ENCODE measurements at places on chromosomes 5 and 9.

DNA sequence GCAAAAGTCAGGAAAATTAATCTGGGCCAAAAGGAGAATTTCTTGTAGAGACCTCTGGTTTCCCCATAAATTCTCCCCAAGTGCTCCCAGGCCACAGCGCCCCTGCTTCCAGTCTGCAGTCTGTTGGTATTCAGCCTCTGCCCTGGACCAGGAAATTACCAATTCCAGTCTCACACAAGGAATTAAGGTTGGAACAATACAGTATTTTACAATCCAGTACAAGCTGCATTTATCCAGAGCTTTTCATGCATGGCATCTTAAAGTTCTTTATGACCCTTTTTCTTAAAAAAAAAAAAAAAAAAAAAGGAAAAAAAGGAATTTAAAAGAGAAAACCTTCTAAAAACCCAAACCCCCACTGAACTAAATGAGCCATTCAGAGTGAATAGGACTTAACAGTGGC is 139.6 kb upstream of the RANBP3L start:
- DNase-seq: no peak

DNA sequence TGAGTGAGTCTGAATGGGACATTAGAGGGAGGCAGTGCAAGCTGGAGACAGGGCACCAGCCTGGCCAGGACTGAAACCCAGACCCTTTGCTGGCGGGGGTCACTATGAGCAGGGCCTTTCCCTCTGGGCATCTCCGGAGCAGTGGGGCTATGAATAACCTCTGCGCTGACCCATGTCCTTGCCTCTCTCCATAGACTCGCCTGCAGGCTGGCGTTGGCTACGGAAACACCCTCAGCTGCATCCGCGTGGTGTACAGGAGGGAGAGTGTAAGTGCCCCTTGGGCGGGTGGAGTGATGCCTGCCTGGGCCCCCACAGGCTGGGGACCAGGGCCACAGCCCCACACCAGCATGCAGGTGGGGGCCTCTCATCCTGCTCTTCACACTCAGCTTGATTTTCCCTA is 15.8 kb downstream of the SLC25A48 start:
- DNase-seq: no peak

GRCh38 chr5:107602896-107603295 is 67.8 kb downstream of the EFNA5 start:
- no peak for DNase-seq

- no peak for DNase-seq
Observed at GRCh38 chr5:22242532-22242931, 610.6 kb downstream of the CDH12 start.

DNA sequence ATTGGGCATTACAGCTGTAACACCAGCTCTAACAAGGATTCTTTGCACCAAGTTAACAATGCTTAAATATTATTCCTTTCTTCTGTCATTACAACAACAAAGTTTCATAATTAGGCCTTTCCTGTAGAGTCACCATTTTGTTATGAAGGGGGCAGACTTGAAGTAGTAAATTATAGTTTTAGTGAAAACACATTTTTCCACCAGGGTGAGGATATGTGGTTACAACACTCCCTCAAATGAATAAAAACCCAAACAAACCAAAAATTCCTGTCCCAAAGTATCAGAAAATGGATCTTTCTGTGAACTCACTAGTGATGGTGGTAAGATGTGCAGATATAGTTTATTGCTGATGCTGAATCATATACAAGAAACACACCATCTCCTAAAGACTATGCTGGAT is 250.5 kb upstream of the TUT7 start:
- no peak for DNase-seq

DNA sequence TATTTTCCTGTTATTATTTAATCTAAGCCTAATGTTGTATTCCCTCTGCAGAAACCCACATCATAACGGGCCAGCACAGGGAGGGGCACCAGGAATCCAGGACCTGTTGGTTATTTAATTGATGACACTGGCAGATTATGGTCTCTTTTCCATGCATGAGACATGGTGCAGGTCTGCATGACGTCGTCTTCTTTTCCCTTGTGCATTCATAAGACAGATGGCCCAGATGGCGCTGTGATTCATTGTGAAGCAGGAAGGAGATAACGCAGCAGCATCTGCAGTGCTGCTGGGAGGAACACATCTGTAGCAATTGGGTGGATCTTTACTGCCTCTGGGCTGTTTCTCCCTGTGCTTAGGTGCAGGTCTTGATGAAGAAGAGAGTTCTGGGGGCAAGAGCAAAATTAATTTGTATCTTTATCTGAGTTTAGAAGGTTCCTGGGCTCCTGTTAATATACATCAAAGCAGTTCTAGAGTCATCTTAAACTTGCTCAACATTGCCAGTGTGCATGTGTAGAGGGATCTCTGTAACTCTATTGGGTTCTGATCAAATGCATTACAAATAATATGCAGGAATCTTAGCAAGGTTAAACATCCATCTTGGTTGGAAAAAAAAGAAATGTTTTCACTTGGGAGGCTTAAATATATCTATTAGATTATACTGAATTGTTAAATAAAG is 176.1 kb downstream of the PCSK1 start:
- peak; percentile 66 for DNase-seq

DNA sequence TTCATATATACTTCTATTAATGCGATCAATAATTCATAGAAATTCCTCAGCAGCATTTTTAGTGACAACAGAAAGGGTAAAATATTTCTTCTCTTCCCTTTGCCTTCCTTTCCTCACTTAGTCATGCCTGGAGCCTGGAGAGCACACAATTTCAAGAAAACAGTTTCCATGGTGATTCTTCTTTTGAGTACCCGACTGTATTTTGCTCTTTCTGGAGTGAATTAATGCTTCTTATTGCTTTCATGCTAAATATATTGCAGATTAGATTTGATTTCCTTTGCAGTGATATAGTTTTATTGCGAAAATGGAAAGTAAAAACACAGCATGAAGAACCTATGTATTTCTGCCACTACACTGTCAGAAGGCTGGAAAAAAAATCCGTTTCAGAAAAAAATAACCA is 153.5 kb downstream of the PPP2R2B start:
- no peak for DNase-seq

DNA sequence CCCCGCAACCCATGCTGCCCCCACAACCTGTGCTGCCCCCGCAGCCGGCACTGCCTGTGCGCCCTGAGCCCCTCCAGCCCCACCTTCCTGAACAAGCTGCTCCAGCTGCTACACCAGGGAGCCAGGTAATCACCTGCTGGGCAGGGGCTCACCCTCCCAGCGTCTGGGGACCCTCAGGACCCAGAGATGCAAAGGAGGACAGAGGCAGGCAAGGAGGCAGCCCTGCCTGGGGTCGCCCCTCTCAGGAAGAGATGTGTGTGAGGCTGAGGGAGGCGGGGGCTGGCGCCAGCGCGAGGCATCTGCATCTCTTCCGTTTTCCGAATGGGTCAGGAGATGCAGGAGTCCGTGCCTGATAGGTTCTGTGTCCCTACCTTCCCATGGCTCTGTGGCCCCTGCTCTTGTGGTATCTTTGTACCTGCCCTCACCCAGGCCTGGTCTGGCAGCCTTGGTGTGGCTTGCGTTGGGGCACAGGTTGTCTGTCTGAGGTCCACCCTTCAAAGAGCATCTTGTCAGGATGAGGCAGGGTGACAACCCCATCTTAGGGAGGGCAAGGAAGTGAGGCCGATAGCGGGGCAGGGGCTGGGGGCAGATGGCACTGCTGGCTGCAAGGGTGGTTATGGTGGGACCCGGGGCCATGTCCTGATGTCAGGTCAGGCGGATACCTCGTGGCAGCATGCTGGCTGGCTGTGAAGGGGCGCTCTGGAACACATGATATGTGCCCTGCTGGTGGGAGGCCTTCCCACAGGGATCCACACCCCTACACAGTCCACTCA is 75.7 kb downstream of the WNK2 start:
- no peak for DNase-seq

DNA sequence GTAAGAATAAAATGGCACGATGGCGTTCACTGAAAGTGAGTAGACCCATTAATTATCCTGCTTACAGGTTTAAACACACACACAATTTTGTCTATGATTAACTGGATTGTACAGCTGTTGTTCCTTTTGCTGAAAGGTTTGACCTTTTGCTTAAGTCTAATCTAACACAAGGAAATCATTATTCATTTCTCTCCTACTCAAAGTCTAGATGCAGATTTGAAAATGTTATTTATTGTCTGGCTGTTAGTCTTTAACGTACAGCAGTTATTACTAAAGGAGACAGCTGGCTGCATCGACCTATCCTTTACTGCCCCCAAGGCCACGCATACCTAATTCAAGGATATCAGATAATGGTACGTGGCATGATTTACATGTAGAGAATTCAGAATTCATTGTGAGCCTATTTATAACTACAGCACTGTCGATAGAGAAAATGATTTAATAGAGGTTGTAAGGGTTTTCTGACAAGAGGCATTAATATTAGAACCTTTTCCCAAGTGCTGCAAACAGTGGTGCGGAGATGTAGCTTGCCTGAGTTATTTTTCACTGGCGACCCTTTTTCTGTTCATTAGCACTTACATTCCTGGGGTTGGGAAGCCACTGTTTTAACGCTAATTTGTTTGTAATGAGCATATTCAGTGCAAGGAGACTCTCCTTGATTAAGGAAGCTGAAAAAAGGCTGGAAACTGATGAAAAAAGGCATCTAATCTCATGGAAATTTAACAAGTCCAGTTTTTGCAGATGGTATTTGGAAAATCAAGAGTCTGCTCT is 368.4 kb upstream of the GRAMD2B start:
- DNase-seq: no peak

DNA sequence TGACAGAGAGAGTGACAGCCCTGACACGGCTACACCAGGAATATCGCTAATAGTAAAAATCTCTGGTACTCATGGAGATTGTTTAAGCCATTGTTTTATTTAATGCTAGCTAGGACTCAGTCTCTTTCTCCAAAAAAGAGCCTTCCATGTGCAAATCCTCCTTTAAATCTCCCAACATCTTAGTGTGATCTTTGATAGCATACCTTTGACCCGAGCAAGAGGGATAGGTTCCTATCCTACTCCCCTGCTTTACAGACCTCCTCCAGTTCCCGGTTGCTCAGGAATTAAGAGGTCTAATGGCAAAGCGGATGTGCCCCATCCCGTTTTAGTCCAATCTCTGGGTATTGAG is 663 bp upstream of the FRMD3 start:
- no peak for DNase-seq

DNA sequence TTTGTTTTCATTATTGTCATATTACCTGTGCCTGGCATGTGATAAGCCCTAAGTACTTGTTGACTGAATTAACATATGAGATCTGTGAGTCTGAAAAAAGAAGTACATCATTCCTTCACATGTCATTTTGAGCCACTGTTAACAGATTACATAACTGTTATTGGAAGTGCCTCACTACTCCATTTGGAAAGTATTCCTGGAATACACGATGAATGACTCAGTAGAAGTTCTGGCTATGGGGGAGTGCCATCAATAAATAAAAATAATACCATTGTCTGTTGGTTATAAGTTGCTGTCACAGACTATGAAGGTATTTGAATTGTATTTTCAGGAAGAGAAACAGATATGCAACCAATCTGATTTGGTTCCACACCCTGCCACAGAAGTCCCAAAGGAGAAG is 12.9 kb downstream of the NIPSNAP3B start:
- DNase-seq: no peak

- DNase-seq: no peak
Observed at GRCh38 chr9:133945977-133946753, 46.0 kb downstream of the VAV2 start.

DNA sequence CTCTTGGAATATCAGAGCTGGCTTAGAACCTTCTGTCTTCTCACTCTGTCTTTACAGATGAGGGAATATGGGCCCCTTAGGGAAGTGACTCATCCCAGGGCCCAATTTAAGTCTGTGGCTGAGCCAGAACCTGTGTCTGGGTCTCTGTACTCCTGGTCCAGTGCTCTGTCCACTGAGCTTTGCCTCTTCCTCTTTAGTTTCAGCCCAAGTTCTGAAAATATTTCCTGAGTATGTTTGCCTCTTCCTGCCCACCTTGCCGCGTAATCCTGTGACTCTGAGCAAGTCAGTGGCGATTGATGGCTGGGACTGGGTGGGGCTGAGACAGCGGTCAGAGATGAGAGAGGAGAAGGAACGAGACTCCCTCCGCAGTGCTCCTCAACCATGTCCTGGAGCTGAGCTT is 7.8 kb downstream of the IER5L start:
- DNase-seq: no peak

DNA sequence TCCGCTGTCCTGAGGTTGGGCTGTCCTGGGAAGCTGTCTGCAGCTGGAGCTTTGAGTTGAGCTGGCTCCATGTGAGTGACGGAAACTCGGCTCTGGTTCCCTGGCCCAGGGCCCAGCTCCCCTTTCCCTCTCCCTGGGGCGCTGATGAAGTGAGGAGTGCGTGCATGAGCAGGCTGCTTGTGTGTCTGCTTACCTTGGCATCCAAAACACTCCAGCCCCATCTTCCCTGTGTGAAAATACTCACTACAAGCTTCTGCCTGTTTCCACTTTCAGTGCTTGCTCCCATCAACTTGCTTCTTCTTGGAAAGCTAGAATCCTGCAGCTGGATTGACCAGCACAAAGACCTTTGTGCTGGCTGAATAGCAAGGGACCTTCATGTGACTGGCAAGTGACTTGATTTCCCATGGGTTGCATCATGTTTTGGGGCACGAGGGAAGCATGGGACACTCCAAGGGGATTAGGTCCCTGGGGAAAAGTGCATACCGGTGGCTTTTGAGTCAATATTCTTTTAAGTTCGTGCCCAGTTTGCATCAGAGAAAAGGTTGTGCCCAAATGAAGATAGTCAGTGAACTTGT is 198.1 kb downstream of the GADD45G start:
- DNase-seq: peak; percentile 9

DNA sequence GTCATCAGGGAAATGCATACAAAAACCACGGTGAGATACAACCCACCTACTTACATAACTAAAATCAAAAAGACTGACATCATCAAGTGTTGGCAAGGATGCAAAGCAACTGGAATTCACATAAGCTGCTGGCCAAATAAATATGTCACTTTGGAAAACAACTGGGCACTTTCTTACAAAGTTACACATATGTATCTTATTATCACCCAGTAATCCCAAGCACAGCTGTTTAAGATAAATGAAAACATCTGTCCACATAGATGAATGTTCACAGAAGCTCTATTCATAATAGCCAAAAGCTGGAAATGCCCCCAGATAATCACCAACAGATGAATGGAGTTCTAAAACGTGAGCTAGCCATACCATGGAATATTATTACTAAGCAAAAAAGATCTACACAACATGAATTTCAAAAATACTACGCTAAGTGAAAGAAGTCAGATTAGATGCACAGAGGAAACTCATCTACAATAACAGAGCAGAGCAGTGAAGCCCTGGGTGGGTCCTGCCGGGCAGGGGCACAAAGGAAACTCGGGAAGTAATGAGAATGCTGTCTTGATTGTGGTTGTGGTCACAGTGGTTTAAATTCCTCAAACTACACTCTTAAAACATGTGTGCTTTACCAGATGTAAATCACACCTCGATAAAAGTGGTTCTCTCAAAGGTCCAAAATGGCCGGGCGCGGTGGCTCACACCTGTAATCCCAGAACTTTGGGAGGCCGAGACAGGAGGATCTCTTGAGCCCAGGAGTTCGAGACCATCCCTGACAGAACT is 8.5 kb downstream of the CAMSAP1 start:
- DNase-seq: peak; percentile 30

- DNase-seq: no peak
Observed at GRCh38 chr9:7234144-7234543, 476.4 kb downstream of the KDM4C start.

Measured in skeletal muscle cell (primary cell).